Stimulated activated CD4-positive, alpha-beta T cell treated with anti-CD3 and anti-CD28 coated beads, Interleukin-15, amount 100 ng/mL, for 48 hours (primary cell): ENCODE measurements at places on chromosomes 12 and 14.

- DNase-seq, result no peak
Measured at GRCh38 chr12:58995666-58996363, 75.5 kb upstream of the LRIG3 start.

DNA sequence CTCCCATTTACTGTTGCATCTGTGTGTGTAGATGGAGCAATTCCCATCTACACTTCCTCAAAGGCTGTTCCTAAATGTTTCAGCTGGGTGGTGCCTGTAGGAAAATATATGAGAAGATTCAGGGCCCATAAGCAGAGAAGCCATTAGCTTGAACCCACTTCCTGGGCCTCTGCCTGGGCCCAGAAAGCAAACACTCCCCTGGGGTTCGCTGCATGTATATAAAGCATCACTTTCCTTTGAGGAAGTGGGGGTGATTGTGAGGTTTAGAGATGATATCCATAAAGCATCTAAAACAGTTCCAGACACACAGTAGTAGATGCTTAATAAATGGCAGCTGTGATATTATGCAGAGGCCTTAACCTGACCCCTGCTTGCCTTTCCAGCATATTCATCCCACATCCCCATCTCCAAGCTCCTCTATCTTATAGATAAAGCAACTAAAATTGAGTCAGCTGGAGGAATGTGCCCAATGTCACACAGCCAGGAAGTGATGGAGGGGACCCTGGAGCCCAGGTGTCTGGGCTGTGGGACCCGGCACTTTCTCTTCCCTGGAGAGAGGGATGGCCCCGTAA lies 280.0 kb upstream of the CRY1 start:
- DNase-seq, result no peak

DNA sequence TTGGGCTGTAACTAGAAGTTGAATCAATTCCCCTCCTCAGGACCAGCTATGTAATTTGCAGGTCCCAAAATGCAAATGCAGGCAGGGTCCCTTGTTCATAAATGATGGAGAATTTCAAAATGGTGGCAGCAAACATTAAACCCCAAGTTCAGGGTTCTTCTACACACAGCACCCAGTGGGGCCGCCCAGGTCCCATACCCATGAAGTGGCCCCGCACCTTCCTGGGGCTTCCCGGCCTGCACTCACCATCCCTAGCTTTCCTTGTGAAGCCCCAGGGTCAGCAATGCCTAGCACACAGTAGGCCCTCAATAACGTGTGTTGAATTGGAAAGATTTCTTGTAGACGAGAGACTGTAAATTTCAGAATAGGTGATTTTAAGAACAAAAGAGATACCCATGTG lies 76.0 kb downstream of the NTF3 start:
- no peak for DNase-seq

DNA sequence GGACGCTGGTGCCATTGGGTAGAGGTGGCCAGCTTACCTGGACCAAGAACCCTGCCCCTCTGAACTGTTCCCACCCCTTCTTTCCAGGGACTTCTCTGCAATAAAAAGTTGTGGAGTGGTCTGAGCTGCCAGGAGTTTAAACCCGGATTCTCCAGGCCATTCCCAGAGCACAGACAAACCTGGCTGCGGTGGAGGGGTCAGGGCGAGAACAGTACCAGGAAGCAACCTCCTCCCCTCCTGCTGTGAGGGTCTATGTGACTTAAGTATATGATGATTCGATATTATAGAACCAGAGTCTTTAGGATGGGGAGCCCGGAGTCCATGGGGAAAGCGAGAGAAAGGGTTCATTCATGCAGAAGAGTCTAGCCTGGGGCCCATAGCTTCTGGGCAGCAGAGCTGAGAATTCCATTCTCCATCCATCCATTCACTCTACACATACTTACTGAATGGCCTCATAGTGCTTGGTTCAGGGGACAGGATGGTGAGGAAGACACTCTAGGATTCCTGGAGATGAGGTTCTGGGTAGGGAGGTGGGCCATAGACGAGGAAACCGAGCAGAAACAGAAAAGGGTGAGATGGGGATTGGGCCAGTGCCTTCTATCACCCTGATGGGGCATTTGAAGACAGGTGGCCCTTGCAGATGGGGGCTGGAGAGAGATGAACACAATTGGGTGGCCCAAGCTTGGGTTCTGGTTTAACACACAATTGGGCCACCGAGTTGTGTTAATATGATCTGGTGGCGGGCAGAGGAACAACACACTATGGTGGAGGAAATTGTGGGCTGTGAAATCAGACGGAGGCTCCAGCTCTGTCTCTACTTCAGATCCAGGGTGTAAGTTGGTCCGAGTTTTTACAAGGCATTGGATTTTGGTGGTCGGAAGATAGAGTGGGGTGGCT lies 5.2 kb downstream of the KRT86 start:
- DNase-seq, result no peak

DNA sequence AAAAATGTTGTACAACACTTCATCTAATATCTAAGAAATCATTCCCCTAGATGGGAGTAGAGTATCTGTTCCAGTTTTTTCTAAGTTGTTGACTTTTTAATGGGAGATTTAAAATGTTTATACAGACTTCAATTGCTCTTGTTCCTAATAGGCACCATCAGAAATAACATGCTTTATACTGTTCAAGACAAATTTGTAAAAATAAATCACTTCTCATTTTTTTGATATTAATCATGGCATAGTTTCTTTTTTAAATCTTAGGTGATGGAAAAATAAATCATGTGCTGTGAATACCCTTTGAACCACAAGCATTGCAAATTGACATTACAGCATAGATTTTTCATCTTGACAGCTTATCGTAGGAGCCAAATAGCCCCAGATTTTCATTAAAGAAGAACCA lies 473.5 kb upstream of the MGAT4C start:
- DNase-seq, result no peak

GRCh38 chr12:46105735-46106134 lies 115.4 kb upstream of the SCAF11 start:
- DNase-seq, result no peak

GRCh38 chr12:79168687-79169086 lies 304.1 kb downstream of the SYT1 start:
- no peak for DNase-seq
